ENCODE measurements at places on chromosomes 1 and 21. TPM values are rescaled to one million over a fixed set of nuclear protein-coding genes. Genes with fewer than 3 reads are reported as not detected.

- no peak for DNase-seq
These were observed 21.4 kb downstream of the CNIH3 start for GRCh38 chr1:224637515-224637914.

DNA sequence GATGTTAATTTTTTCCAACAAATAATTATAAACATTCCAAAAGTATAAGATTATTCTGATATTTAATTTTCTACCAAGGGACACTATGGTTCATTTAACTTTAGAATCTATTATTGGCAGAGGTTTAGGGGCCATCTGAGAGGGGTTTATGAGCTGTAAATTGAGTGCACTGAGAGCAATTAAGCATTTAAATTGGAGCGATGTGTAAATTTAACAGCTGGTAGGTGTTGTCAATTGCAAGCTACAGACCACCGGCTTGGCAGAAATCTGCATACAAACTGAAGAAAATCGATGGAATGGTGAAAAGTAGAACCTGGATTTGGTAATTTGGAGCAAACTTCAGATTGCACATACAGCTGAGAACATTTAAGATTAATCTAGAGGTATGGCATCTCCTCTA lies 55.8 kb upstream of the MTF2 start:
- no peak for DNase-seq

DNA sequence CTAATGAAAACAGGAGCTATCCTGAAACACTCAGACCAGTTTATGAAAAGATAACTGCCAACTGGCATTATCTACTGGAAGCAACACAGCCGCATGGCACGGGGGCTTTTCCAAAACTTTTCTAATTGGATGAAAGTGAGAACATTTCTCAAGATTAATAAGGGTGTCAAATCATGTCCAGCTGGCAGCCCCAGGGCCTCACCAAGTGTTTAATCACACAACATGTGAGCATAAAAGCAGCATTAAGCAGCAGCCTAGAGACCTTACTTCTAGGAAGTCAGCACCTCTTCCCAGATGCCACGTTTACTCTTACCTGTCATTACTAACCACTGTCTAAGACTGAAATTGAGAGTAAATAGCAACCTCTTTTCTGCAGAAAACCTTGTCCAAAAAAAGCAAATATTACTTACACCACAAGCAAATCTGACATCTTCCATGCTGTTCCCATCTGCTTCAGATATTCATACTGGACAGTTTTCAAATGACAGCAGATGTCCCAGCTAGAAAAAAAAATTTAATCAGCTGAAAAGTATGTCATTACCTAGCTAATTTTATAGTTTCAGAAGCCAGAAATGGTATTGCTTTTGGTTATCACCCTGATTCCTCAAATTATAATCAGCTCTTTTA lies 341.5 kb upstream of the ZP4 start:
- peak; percentile 16 for DNase-seq

GRCh38 chr1:209787551-209787950 lies 3.2 kb upstream of the C1orf74 start:
- DNase-seq = peak; percentile 90

The LINGO4 gene
- total RNA-seq = not detected

DNA sequence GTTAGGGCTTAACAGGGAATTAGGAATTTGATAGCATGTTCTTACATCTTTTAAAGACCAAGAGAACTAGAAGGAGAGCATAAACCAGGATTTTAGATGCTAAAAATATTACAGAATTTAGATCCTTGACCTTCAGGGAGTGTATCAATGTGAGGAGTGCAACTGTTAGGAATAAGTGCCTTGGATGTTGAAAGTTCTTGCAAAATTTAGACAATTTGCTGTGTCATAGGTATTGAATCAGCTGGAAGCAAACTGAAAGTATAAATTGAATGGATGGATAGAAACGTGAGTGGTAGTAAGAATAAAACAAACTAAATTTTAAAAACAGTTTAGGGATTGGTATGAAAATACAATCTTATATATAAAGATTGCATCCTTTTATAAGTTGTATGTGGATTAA lies 27.7 kb downstream of the PPP1R12B start:
- no peak for DNase-seq

DNA sequence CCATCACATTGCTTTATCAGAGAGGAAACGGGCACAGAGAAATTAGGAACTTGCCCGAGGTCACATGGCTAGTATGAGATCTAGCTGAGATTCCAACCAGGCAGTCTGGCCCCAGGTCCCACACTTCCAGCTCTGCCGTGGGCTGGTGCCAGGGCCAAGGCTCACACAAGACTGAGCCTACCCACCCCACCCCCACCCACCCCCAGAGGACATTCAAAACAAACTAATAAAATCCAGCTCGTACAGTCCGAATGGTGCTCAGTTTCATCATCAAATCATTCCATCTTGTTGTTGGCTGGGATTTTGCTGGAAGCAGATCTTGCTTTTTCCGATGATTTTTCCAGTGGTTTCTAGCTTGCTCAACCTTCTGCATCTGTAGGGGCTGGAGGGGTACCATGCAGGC lies 27.9 kb downstream of the MATN1 start:
- no peak for DNase-seq
